ENCODE measurements at places on chromosomes 12 and 14.

DNA sequence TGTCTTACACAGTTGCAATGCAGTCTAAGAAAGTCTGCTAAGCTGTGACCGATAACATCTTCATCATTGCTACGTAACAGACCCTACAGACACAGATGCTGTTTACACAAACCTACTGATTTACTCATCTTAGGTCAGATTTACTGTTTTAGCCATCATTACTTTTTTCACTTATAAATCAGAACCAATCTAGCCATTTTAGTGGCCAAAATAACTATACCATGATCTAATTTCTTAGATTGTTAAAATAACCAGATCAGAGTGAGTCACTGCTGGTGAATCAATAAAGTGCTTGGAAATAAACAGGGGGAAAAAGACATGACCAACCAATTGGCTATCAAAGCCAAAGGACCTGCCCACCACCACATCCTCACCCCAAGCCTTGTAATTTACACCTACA is 57.0 kb upstream of the FOXN3 start:
- DNase-seq = no peak

DNA sequence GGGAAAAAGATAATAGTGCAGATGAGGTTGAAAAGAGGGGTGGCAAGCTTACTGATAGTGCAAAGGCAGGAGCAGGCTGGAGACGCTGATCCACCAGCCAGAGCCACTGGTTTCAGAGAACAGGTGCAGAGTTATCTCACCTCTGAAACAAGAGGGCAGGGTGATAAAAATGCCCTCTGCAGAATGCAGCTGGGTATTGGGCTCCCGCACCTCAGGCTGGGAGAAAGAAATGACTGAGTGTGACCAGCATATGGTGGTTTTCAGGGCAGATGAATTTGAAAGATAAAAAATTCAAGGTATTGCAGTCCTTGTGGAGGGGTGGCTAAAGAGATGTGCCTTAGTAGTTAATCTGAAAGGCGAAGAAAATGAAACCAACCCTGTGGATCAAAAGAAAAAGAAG is 2.9 kb upstream of the TMEM30B start:
- no peak for DNase-seq

DNA sequence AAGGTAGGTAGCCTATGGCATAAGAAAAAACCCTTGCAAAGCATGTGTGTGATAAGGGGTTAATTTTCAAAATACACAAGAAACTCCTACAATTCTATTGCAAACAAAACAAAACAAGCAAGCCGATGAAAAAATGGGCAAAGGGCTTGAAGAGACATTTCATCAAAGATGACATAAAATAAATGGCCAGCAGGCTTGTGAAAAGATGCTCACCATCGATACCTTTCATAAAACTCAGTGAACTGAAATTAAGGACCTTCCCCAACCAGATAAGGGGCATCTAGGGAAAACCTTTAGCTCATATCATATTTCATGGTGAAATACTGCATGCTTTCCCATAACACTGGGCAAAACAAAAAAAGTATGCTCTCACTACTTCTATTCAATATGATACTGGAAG is 131.2 kb downstream of the PPM1H start:
- DNase-seq = no peak

- no peak for DNase-seq
Measured at GRCh38 chr12:89597770-89598169, 71.9 kb upstream of the POC1B start.

DNA sequence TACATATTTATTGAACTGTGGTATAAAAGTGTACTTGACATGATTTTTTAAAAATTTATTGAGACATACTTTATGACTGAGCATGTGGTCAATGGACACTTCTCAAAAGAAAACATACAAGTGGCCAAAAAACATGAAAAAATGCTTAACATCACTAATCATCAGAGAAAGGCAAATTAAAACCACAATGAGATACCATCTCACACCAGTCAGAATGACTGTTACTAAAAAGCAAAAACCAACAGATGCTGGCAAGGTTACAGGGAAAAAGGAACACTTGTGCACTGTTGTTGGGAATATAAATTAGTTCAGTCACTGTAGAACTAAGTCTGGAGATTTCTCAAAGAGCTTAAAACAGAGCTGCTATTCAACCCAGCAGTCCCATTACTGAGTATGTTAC is 1177.6 kb downstream of the GALC start:
- DNase-seq = no peak

GRCh38 chr14:36173161-36173560 is 3.4 kb downstream of the PTCSC3 start:
- no peak for DNase-seq

DNA sequence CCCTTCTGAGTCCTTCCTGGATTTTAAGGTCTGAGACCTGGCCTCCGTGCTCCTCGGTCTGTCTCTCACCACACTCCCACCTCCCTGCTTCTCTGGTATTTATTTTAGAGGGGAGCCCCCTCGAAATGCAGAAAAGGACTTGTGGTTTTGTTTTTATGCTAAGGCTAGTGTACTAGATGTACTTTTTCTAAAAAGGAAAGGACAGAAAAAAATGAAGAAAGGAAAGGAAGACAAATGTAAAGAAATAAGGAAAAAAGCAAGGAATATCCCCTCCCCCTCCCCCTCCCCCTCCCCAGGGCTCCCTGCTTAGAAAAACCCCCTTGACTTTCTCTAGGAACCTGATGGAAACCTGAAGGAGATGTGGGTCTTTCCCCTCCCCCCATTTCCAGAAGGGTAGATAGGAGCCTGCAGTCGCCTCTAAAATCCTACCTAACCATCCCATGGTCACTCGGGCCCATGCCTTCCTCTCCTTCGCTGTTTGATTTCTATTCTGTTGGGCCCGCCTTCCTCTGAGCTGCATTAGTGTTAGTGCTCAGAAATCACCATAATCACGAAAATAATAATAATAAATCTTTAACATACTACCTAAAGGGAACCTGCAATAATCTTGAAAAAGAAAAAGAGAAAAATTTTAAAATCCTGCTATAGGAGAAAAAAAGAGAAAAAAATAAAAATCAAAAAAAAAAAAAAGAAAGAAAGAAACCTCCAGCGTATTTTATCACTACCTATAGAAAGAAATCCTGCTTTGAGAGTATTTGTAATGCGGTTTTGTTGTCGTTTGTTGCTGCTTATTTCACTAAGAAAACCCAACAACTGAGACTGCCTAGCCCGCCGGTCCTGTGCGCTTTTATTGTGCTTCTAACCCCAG is 3.1 kb downstream of the HOXC8 start:
- DNase-seq = no peak

DNA sequence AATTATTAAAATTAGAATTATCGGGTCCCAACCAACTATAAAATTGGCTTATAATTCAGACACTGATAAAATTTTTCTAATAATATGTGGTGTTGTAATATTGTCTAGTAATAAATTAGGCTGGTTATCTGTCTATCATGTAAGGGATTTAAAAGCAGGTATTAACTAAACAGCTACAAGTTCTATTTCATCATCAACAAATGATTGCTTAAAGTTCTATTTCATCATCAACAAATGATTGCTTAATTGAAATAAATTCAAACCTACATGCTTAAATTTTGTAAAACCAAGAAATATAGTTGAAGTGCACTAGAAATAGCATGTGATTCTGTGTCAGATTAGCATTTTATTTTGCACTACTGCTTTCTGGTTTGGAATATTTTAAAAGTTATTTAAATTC is 34.1 kb downstream of the SLCO1A2 start:
- DNase-seq = no peak

DNA sequence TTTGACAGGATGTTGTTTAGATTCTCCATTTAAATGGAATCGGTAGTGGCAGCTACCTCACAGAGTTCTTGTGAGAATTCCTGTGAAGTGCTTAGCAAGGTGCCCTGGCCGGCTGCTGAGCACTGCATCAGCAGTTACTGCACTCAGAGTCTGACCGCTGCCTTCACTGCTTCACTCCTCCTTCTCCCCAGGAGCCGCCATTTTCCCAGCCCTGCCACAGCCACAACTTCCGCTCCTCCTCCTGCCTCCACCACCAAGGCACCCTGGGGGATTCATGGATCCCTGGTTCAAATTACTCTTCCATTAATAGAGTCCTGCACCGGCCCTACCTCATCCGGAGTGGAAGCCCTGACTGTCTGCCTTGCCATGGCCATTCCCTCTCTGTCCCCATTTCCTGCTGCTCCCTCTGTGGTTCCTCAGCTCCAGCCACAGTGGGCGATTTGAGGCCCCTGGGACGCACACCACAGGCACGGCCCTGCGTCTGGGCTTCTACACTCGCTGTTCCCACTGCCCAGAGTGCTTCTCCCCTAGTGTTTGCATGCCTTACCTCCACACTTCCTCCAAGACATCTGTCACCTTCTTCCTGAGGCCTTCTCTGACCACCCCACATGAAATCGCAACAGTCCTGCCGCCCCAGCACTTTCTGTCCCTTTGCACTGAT is 210.3 kb downstream of the IPO8 start:
- DNase-seq = no peak

DNA sequence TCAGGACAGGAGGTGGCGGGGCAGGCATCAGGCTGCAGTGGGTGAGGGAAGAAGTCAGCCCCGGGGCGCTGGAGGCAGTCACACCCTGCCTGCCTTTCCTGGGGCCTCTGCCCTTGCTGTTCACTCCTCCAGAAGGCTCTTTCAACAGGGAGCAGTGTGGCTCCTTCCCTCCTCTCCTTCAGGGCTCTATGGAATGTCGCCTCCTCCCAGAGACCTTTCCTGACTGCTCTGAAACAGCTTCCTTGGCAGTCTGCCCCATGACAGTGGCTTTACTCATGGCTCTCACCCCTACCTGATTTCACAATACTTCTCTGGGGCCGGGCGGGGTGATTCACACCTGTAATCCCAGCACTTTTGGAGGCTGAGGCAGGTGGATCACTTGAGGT is 7.1 kb downstream of the RHOF start:
- no peak for DNase-seq

DNA sequence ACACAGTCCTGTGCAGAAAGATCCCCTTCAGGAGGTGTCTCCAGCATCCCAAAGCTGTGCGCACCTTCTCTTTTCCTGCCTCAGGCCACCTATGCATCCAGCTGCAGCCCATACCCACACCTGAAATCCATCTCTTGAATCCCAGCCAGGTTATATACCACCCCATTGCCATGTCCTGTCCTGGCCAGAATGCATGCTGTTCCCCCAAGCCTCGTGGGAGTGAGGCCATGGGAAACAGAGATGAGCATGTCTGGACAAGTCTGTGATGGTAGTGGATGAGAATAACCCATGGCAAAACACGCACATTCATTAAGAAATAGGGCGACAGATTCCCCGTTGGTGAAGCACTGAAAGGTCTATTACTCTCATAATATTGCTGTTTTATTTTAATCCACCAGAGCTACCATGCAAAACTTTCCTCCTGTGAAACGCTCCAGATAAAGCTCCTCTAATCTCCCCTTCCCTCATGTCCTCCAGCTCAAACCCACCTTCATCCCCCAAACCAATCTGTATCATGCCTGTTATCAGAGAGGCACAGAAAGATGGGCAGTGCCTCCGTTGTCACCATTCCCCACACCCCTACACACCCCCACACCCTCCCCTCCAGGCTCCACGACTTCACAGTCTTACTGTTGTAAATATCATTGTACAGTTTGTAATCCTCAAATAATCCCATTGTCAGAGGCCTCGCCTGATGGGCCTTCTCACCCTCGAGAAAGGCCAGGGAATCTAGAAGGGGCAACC is 97.5 kb upstream of the FKBP4 start:
- DNase-seq = no peak

DNA sequence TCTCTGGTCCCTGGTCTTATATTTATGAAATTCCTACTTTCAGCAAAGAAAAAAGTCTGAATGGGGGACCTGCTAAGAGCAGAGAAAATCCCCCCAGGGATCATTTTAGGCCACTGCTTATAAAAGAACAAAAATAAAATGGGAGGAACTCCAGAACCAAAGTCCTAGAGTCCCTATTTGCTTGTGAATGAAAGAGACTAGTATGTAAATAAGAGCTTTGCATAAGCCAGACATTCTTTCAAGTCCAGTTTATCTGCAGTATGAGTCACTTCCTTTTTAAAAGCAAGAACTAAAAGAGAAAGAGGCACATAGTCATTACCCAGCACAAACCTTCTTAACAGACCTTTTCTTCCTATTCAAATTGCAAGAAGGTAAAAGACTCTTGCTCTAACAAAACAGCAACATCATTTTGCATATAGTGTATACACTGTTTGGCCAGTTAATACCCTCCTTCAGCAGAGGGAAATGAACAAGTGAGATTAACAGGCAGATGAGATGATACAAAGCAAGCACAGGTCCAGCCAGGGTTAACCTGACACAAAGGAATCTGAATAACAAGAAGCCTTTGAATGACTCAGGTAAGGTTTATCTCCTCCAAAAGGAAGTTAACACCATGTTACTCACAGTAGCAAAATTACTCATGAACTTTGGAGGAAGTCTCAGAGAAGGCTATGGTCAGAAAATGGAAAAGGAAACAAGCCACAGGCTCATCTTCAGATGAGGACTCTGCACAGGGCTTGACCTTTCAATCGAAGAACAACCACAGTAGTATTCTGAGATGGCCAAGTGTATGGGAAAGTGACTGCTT is 87.3 kb downstream of the PHLDA1 start:
- no peak for DNase-seq

DNA sequence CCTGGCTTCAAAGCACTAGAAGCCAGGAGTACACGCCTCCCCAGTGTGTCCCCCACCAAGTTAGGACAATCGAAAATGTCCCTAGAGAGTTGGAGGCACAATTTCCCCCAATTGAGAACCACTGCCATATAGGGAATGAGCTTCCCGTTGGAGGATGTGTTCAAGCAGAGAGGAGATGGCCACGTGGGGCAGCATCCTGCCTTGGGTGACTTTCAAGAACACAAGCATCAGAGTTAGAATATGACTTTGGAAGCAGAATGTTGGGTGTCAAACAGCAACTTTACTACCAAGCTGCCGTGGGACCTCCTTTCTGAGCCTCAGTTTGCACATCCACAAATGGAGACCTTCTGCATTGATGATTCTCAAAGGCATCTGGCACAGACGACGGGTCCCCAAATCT is 56.5 kb downstream of the RFLNA start:
- DNase-seq = no peak

GRCh38 chr12:21478756-21479455 is 22.5 kb downstream of the RECQL start:
- no peak for DNase-seq

DNA sequence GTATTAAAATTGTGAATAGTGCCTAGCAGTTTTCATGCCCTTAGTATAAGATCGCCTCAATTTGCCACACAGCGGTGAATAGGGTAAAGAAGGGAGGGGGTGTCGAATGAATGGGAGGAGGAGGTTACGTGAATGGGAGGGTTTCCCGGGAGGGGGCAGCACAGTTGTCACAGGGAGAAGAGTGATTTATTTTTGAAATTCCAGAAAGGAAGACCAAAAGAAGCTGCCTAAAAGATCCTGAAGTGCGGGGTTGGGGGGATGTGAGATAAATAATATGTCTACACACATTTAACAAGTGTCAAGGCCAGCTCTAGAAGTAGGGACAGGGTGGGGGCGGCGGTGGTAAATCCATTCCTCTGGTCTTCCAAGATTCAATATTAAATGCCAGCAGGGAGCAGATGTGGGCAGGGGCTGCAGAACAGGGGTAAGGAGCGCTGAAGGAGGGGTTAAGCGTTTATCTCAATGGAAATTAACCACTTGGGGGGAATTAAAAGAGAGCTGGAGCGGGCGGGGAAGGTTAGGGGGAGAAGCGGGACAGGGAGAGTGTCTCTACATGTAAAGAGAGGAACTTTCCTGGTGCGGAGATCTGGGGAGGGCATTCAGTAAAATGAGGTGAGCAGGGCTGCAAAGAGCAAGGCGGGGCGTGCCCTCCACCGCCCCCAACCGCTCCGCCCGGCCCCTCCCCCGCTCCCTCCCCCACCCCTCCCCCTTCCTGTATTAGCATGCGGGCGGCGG is 867 bp downstream of the C12orf42 start:
- DNase-seq = no peak

- no peak for DNase-seq
Measured at GRCh38 chr14:96255501-96256366, at the start of gene BDKRB1. Gene BDKRB1 (plus strand): TSS chr14:96256210. CDS start chr14:96263683, 7,473 bp downstream.

GRCh38 chr14:38078393-38078792 is 129.3 kb upstream of the SSTR1 start:
- DNase-seq = no peak

All from D721Med (cell line).